ENCODE measurements at places on chromosomes 7 and 10.

DNA sequence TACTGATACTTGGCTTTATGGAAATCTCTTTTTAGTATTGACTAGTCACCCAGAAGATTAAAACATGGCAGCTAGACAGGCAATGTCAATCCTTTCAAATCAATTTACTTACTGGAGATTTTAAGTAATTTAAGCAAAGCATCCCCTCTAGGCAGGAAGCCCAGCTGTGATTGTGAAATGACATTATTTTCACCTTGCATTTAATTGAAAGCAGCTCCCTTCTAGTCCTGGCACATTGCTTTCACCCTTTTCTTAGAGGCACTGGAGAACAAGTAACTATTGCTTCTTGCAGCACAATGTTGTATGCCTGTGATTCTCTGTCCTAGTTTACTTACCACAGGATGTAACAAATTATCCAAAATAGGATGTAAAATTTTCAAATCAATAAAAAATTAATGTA lies 13.3 kb downstream of the ST7 start:
- DNase-seq: no peak

- no peak for DNase-seq
These were observed 14.6 kb downstream of the FGL2 start for GRCh38 chr7:77184990-77185389.

DNA sequence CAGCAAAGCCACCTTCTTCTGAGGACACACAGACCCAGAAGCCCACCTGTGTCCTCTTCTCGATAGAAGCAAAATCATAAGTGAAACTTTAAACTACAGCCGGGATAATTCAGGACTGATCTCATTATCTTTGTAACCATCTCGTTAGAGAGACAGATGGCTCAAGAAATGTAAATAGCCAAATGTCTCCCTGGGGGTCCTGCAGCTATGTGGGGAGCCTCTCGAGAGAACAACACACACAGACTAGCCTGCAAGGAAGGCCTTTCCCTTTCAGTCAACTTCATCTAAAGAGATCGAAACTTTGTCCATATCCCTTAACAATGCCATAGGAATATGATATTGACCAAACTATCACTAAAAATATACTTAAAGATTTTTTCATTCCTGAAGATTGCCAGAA lies 93.5 kb downstream of the VWC2 start:
- no peak for DNase-seq

GRCh38 chr10:115903207-115903606 lies 369.8 kb downstream of the GFRA1 start:
- DNase-seq: no peak

DNA sequence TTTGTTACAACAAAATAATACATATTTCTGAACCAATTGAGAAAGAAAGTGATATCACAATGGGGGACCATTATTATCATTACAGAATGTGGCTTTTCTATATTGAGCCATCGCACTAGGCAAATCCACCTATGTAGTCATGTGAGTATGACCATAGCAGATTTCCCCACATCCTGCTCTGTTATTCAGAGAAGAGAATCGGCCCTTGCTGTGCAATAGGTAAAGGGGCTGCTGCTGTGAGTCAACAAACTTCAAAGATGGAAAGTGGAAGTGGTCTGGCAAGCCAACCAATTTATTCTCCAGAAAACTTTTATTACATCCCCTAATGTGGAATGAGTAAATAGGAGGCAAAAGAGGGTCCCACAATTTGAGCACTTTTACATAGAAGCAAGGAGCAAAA lies 573.4 kb downstream of the ETV1 start:
- no peak for DNase-seq

DNA sequence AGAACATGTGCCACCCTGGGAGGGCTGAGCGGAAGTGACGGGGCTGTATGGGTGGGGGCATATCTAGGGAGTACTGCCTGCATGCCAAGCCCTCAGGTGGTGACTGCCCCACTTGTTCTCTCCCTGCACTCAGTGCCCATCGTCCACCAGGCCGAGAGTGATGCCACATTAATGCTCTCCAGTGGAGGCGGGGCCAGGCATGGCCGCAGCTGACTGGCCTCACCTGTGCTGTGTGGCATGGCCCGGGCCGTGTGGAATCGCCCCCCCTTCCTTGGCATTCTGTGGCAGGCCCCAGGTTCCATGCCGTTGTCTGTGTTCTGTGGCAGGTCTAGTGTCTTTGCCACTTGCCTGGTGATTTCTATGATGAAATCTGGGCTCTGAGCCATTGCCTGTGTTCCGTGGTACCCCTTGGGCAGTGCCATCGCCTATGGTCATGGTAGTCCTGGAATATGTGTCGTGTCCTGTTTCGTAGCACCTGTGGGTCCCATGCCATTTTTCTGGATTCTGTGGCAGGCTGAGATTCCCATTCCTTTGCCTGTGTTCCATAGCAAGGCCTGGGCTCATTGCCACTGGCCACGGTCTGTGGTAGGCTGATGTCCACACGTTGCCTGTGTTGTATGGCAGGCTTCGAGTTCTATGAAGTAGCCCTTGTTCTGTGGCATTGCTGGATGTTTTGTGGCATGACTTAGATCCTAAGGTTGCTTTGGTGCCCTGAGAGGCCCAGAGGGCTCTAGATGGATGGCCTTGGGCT lies 8.9 kb downstream of the FLNC start:
- DNase-seq: no peak

DNA sequence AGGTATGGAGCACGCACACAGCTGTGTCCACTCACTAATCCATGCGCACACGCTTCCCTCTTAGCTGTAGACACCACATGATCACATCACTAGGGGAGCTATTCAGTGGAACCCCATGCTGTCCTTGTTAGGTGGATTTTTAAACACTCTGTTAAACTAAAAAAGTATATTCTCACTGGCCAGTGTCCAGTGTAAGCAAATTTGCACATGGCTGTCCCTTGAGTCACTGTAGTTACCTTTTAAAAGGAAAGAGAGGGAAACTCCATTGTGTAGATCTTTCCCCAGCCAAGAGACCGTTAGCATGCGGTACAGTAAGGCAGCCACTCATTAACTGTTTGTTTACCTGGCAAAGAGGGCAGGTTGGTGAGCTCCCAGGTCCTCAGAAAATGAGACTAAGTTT lies 81.6 kb upstream of the INSYN2A start:
- DNase-seq: no peak

DNA sequence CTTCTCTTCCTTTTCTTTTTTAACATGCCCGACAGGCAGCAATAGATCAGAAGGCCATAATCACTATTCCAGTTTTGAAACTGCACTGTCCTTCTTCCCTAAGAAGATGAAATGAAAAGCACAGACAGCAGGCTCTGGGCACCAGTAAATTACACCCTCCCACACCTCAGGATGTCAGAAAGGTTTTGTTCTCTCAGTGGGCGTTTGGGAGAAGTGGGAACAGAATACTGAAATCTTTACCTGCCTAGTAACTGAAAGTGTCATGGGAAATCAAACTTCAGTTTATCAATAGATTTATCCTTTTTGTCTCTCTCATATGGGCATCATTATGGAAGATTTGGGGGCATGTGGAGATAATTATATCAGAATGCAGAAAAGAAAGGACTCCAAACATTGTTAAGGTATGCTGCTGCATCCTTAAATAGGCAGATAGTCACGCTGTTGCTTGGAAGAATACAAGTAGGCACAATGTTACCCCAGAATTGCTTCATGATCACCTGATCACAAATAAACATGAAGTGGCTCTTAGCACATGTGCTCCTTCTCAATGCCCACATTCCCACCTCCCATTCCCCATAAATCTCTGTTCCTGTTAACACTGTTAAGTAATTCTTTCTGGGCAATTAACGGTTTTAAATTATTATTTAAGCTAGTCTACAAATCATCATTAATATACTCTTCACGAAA lies 113.3 kb downstream of the DOCK4 start:
- no peak for DNase-seq

DNA sequence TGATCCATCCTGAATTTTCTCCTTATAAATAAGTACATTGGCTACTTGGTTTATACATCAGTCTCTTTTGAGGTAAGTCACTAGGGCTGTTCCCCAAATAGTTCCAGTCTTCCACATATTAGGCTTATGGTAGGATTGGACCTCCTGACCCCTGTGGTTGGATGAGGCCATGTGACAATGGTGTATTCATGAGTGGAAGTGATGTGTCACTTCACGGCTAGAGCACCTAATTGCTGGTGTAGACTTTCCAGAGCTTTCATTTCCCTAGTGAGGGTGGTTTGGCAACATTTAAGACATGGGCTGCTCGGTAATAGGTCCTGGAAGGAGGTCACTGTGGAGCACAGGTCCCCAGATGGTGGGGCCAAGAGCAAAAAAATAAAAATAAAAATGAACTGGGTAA lies 141.2 kb upstream of the ABCB5 start:
- DNase-seq: no peak

DNA sequence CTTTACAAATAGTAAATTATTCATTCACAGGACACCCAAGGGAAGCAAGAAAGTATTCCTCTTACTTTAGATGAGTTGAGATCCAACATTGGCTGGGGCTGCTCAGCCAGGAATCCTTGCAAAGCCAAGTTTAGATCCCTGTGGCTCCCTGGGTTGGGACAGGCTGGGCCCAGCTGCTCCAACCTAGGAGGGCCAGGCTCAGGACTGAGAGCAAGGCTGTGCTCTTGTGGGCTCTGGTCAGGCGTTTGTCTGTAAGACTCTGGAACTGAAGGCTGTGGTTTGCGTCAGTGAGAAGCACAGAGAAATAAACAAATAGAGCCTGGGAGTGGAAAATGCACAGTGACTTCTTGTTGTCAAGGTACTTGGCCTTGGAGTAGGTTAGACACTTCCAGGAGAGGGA lies 53.2 kb upstream of the TMEM273 start:
- DNase-seq: no peak

- DNase-seq: no peak
These were observed 693.6 kb upstream of the AUTS2 start for GRCh38 chr7:68904630-68905029.

- DNase-seq: no peak
These were observed 120.1 kb downstream of the ARHGAP12 start for GRCh38 chr10:31808258-31809218.

- no peak for DNase-seq
These were observed 12.7 kb downstream of the TAS2R38 start for GRCh38 chr7:141960687-141961422.

- DNase-seq: peak; percentile 17
These were observed 526 bp downstream of the CH25H start for GRCh38 chr10:89206402-89207180.

- DNase-seq: no peak
These were observed 191.3 kb upstream of the ADARB2 start for GRCh38 chr10:1928606-1929005.

DNA sequence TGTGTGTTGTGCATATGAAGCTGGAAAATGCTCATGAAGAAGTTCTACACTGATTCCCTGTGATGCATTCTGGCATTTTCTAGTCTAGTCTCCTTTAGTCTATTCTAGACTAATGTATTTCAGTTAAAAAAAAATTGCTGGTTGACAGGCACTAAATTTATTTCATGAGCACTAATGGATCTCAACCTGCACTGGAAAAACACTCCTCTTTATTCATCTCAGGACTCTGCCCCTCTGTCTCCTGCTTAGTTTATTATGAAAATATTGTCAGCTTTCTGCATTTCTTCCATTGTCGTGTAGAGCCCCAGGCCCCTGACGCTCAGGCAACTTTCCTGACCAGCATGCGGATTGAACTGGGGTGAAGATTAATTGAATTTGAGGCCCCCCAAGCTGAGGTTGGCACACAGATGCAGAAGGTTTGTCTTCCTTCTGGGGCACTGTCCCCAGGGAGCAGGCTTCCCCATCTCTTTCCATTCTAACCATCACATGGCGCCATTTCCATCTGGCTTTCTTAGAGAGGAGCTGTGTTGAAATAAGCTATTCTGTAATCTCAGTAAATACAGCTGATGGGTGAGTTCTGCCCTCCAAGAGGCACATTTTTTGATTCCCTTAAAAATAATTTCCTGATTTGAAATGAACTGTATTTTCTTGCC lies 128.7 kb downstream of the INSYN2A start:
- no peak for DNase-seq

- DNase-seq: no peak
These were observed 47.9 kb upstream of the STK17A start for GRCh38 chr7:43535031-43535451.

DNA sequence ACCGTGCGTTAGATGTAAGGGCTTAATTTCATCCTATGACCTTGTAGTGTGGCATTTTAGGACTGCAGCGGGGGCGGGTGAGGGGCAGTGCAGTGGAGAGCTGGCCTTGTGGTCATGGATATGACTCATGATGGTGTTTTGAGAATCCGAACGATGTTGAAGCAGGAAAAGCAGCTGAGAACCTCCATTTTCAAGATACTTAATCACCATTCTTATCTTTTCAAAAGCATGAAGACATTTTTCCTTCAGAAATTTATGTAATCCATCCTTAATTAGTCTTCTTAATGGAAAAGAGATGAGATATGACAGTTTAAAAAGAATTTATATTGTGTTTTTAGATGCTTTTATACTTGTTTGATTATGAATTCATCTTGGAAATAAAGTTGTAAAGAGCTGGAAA lies 9.6 kb downstream of the ATP5F1C start:
- no peak for DNase-seq

- no peak for DNase-seq
These were observed 96.1 kb downstream of the RNF133 start for GRCh38 chr7:122602800-122603199.

GRCh38 chr7:127514499-127514898 lies 70.9 kb downstream of the GCC1 start:
- no peak for DNase-seq

- DNase-seq: no peak
These were observed 18.7 kb downstream of the COL17A1 start for GRCh38 chr10:104066945-104067344.

GRCh38 chr7:100974021-100974420 lies 4.7 kb downstream of the MUC12 start:
- no peak for DNase-seq

DNA sequence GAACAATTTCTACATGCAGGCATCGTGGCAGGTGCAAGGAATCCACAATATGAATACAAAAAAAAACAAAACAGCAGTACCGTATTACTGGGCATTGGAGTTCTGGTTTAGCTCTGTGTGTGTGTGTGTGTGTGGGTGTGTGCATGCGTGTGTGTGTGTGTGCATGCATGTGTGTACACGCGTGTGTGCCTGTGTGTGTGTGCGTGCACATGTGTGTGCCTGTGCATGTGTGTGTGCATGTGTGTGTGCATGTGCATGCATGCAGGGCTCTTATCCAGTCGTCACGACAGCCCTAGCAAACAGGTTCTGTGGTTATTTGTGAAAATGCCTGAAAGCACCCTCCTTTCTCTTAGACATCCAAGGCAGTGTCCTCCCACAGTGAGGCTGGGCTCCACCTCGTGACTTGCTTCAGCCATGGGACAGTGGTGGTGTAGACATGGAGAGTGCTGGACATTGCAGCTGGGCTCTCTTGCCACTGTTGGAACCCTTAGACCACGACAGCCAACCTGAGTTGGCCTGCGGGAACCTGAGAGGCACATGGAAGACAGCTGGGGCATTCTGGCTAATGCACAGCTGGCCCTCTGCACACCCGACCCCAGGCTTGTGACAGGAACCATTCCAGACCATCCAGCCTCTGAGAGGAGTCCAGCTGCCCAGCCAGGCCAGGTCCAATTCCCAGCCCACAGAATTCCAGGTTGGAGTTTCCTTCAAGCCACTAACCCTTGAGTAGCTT lies 173.4 kb upstream of the SHH start:
- no peak for DNase-seq

- DNase-seq: peak; percentile 56
These were observed 103.0 kb upstream of the KLF6 start for GRCh38 chr10:3887885-3888476.

All from stimulated activated CD4-positive, alpha-beta T cell treated with anti-CD3 and anti-CD28 coated beads, Interleukin-1b, Interleukin-23, amount 100 ng/mL, for 48 hours (primary cell).